Mucosa of gallbladder (tissue), 1 donor: ENCODE measurements at places on chromosomes 16 and 17. TPM values are rescaled to one million over a fixed set of nuclear protein-coding genes. Genes with fewer than 3 reads are reported as not detected.

Gene SPAG5
- total RNA-seq, result 6.4 TPM

Gene DNAI2
- total RNA-seq, result 0.32 TPM

Gene KRT40
- not detected for total RNA-seq

Gene FGF11
- 2.7 TPM for total RNA-seq

Gene SPATA32
- total RNA-seq, result not detected

Gene JPH3
- total RNA-seq, result 0.32 TPM

Gene MLYCD
- 11.6 TPM for total RNA-seq

Gene SOX9
- 67.0 TPM for total RNA-seq

Gene ACSM2A
- 0.26 TPM for total RNA-seq

Gene ENGASE
- 74.8 TPM for total RNA-seq
